ENCODE measurements at places on chromosomes 5 and 9. TPM values are rescaled to one million over a fixed set of nuclear protein-coding genes. Genes with fewer than 3 reads are reported as not detected.

GRCh38 chr5:88388476-88389337 lies 120.1 kb upstream of the TMEM161B start:
- DNase-seq, result no peak

- no peak for DNase-seq
Measured at GRCh38 chr9:95181226-95181818, 136.2 kb downstream of the FANCC start.

DNA sequence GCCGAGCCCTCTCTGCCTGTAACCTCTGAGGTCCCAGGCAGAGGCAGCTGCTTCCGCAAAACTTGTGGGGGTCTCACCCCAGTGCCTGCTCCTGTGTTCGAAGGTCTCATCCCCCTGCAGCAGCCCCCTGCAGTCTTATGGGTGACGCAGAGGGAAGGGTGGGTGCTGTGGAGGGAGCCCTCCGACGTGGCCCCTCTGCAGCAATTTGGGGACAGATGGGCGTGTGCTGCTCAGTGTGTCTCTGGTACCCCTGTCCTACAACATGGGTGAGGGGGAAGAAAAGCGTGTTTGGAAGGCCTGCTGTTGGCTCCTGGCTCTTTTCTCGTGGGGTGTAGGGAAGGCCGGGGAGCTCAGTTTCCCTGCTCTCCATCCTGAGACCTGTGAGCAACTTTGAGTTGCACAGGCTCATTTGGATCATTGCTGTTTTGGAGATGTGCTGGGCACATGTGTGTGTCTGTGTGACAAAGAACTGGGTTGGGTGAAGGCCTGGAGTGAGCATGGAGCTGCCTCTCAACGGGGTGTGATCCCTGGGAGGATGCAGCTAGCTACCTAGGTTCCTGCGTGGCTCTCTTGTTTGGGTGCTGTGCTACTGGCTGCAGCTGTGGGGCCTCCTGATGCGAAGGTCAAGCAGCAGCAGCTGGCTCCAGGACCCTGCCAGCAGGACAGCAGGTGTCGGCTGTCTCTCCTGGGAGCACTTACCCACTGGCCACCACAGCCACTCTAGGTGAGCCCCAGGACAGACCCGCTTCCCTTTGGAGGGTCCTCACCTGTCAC lies 179.6 kb upstream of the PITX1 start:
- DNase-seq, result no peak

DNA sequence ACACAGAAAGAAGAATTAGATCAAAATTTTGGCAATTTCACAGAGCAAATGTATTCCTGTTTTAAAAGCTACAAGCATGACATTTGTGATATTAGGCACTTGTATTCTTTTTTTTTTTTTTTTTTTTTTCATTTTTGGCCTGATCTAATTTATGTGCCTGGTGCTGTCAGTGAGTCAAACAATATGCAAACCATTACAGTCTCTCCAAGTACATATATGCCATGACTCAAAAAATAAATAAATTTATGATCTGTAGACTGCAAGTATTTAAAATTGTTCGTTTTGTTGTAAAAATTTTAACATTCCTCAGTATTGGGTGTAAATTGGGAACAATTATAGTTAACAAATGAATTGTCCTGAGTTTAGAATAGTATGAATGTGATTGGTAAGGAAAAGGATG lies 51.4 kb downstream of the CDH9 start:
- DNase-seq, result no peak

- no peak for DNase-seq
Measured at GRCh38 chr5:140351609-140352334, 5.4 kb upstream of the HBEGF start.

- DNase-seq, result no peak
Measured at GRCh38 chr5:58794875-58795274, 212.0 kb downstream of the RAB3C start.

DNA sequence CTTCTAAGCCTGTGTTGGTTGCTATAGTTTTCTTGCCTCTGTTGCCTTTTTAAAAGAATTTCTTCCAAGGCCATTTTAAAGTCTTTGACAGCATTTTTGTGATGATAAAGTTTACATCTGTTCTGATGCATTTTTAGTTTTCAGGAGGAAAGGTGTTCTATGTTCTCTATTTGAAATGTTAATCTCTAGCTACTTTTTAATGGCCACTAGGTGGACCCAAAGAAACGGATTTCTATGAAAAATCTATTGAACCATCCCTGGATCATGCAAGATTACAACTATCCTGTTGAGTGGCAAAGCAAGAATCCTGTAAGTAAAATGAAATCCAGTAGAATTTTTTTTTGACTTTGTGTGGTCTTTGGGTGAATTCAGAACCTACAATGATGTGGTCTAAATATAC lies 60.2 kb downstream of the MELK start:
- DNase-seq, result peak; percentile 8

GRCh38 chr9:120876842-120877240 lies at the start of gene PHF19:
TSS of gene PHF19 (minus strand) at chr9:120877188. CDS start at chr9:120874741, 2,447 bp downstream.
- no peak for DNase-seq

DNA sequence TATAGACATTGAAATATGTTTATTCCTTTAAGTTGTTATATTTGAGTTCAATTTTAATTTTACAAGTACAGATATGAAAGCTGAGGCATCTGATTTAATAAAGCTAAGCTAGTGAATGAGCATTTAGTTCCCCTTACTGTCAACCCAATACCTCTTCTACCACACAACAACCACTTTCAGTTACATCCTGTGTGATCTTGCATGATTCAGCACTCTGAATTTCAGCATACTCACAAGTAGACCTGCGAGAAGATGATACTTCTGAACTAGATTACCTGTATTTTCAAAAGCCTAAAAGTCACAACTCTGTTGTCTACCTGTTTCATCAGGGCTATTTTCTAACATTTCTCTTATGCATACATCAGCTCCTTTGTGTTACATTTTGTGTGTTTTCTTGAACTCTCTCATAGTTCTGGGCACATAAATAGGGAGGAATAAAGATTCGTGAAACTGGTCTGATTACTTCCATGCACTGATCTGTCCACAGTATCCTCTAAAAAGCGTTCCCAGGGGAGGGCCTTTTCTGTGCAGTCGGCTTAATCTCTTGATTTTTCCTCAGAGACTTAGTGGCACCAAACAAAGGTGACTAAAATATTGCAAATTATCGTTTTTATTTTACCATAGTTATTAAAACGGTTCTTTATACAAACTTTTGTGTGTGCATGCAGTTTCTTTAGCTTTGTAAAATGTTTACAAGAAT lies 2025.5 kb upstream of the NUDT12 start:
- no peak for DNase-seq

- DNase-seq, result no peak
Measured at GRCh38 chr9:1051210-1051583, 1.0 kb downstream of the DMRT2 start.

DNA sequence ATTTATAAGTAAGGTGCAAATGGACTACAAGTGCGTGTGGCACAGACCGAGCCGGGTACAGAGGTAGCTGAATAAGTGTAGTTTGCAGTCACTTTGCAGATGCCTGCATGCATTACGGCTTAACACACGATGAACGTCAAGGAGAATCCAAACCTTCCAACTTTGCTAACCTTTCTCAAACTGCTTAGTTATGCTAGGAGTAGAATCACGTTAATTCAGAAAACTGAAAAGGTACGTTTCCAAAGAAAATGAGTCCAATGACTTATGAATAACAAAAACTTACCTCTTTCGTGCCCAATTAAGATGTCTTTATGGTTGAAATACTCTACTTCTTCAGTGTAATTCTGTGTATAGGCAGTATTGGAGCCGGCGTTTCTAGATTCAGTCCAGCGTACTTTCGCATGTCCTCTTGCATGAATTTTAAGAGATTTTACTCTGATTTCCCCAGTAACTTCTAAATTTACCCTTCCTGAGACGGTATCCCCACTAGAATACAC lies 539 bp downstream of the ARRDC3 start:
- peak; percentile 32 for DNase-seq

- DNase-seq, result peak; percentile 14
Measured at GRCh38 chr9:34170237-34170991, 8.4 kb upstream of the UBAP1 start.

DNA sequence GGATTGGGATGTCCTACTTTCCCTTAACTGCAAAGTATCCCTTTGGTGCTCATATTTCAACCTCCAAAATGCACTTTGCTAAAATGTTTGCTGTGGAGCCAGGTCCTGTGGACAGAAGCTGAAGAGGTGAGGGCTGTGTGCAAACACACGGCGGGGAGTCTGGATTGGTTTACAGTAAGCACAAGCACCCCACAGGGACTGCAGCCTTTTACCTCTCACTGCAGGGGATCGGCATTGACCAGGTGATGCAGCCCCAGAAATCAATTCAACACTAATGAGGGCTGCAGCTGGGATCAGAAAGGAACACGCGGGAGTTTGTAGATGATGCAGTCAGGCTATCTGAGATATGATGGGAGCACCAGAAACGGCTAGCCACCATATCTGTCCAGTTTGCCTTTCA lies 450.9 kb downstream of the CCDC171 start:
- DNase-seq, result no peak

DNA sequence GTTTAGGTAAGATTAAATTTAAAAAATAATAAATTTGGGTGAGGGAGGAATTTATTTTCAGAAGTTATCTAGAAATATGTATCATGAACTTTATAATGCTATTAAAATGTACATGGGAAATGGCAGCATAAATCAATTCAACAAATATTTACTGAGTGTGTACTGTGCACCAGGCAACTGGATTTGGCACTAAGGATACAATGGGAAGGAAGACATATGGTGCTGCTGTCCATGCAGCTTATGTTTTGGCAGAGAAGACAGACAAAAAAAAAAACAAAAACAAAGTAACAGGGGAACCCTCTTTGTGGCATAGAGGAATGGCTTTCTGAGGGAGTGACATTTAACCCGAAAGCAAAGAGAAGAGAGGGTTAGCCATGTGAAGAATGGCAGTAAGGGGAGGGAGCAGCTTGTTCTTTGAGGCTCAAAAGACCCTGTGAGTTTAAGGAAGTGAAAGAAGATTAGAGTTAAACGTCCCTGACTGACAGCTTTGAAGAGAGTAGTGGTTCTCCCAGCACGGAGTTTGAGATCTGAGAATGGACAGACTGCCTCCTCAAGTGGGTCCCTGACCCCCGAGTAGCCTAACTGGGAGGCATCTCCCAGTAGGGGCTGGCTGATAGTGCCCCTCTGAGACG lies 23.9 kb downstream of the CNTRL start:
- no peak for DNase-seq

GRCh38 chr9:129929496-129930125 lies 94.4 kb downstream of the USP20 start:
- DNase-seq, result no peak

- no peak for DNase-seq
Measured at GRCh38 chr5:149333711-149334443, 11.4 kb upstream of the GRPEL2 start.

DNA sequence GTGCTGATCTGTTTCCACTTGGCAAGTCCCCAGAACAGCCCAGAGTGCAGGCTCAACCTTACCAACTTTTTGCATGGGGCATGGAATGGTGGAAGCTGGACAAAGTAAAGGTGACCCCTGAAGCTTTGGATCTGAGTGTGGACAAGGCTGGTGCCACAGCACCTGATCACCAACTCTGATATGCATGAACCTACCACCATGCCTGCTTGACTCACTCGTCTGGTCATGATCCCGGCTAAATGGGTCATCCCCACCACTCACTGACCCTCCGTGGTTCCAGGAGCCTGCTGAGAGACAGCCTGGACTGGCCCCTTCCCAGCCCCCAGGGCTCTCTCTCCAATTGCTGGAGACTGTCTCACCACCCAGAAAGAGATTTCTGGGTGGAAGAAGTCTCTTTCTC lies 14.4 kb upstream of the SLC22A4 start:
- DNase-seq, result no peak

Gene SETX
- total RNA-seq, result 35.4 TPM

Gene ANKRD18A
- 19.2 TPM for total RNA-seq

Gene SEMA6A
- total RNA-seq, result 137 TPM

Gene TAF7
- 52.6 TPM for total RNA-seq

Gene NR2F1
- total RNA-seq, result 2.3 TPM

Gene TLX3
- not detected for total RNA-seq

Gene PPIP5K2
- total RNA-seq, result 59.0 TPM

Gene TPD52L3
- not detected for total RNA-seq

Gene GPR150
- total RNA-seq, result 0.49 TPM

Gene PBX3
- 71.7 TPM for total RNA-seq

Gene ANKRD31
- 0.16 TPM for total RNA-seq

Gene GHR
- 10.3 TPM for total RNA-seq

Gene TMEFF1
- total RNA-seq, result not detected

Gene PCDHB8
- 0.12 TPM for total RNA-seq
